Endothelial cell (in vitro differentiated cells): ENCODE measurements at places on chromosomes 2 and 18. TPM values are rescaled to one million over a fixed set of nuclear protein-coding genes. Genes with fewer than 3 reads are reported as not detected.

DNA sequence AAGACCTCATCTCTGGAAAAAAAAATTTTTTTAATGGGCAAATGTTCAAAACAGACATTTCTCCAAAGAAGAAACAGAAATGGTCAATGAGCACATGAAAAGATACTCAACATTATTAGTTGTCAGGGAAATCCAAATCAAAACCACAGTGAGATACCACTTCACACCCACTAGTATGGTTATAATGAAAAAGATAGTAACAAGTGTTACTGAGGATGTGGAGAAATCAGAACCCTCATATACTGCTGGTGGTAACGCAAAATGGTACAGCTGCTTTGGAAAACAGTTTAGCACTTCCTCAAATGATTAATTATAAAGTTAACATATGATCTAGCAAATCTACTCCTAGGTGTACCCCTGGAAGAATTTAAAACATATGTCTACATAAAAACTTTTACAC, 29.0 kb upstream of the TCF7L1 start:
- no peaks in the 10 kb centered on the region for H3K36me3 ChIP-seq
- no peak overlapping the region for H3K4me3 ChIP-seq
- no peaks in the 10 kb centered on the region for H3K4me1 ChIP-seq
- no peak for DNase-seq
- H3K27me3 ChIP-seq: peaks cover 1% of the 10 kb centered on the region

DNA sequence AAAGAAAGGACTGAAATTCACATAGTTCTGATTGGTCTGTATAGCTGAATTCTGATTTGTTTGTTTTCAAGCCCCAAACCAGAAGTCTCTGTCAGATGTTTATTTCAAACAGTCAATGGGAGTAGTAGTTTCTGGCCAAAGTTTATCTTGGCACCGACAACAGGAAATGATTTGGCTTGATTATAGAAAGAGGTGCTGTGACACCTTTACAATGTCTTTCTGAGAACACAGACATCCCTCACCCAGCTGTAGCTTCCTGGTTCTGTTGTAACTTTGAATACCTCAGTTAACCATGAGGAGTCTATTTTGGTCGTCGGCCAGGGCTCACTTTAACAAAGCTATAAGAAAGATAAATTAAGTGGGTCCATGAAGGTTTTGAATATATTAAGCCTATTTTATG, 545.0 kb upstream of the ZNF804A start:
- no peak overlapping the region for H3K27ac ChIP-seq
- no peak for DNase-seq
- no peaks in the 10 kb centered on the region for H3K27me3 ChIP-seq
- no peaks in the 10 kb centered on the region for H3K36me3 ChIP-seq

- no peak overlapping the region for H3K4me3 ChIP-seq
- H3K36me3 ChIP-seq: no peaks in the 10 kb centered on the region
- DNase-seq: no peak
Measured at GRCh38 chr2:65786007-65786717, 353.8 kb upstream of the SPRED2 start.

DNA sequence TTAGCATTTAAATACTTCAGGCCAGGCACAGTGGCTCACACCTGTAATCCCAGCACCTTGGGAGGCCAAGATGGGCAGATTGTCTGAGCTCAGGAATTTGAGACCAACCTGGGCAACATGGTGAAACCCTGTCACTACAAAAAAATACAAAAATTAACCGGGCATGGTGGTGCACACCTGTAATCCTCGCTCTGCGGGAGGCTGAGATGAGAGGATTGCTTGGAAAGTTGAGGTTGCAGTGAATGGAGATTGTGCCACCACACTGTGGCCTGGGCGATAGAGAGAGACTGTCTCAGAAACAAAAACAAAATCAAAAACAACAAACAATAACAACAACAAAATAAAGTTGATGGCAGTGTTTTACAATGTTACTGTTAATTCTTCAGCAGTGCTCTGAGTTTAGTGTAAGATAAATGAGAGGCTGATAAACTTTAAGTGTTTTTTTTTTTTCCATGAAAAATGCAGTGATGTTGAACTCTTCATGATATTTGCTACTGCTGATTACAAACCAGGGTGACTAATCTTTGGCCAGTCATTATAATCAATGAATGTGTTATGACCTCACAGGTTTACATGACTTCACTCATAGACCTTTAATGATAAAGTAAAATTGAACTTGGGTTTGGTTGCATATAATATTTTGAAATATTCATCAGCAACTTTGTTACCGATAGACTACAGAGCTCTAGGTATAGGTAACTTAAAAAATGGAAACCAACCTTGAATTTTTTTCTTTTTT, 2.5 kb downstream of the ITGAV start:
- peaks cover 9% of the 10 kb centered on the region for H3K27me3 ChIP-seq
- H3K27ac ChIP-seq: peak overlapping the region; percentile 72
- peaks cover 46% of the 10 kb centered on the region for H3K4me1 ChIP-seq
- peaks cover 6% of the 10 kb centered on the region for H3K36me3 ChIP-seq
- H3K4me3 ChIP-seq: peak overlapping the region; percentile 98
- no peak for DNase-seq

- H3K4me3 ChIP-seq: no peak overlapping the region
- peaks cover 4% of the 10 kb centered on the region for H3K27me3 ChIP-seq
- peak; percentile 73 for DNase-seq
Measured at GRCh38 chr2:103401621-103402020, 639.8 kb downstream of the TMEM182 start.

- no peak overlapping the region for H3K27ac ChIP-seq
- DNase-seq: no peak
- H3K27me3 ChIP-seq: peaks cover 18% of the 10 kb centered on the region
- H3K4me3 ChIP-seq: no peak overlapping the region
Measured at GRCh38 chr2:120345608-120346007, 328 bp upstream of the INHBB start.

GRCh38 chr2:54504866-54505265, 48.7 kb downstream of the SPTBN1 start:
- no peak overlapping the region for H3K4me3 ChIP-seq
- H3K27me3 ChIP-seq: peaks cover 6% of the 10 kb centered on the region
- peaks cover 10% of the 10 kb centered on the region for H3K36me3 ChIP-seq
- peaks cover 48% of the 10 kb centered on the region for H3K4me1 ChIP-seq
- no peak overlapping the region for H3K27ac ChIP-seq
- no peak for DNase-seq

DNA sequence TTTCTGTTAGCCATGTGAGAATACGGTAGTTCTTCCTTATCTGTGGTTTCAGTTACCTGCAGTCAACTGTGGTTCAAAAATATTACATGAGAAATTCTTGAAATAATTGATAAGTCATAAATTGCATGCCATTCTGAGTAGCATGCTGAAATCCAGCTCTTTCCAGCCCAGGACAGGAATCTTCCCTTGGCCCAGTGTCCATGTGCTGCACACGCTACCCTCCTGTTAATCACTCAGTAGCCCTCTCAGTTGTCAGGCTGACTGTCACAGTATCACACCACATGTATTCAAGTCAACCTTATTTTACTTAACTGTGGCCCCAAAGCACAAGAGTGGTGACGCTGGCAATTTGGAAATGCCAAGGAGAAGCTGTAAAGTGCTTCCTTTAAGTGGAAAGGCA, 141.1 kb downstream of the TANC1 start:
- H3K27ac ChIP-seq: no peak overlapping the region
- no peak overlapping the region for H3K4me3 ChIP-seq
- H3K36me3 ChIP-seq: peaks cover 4% of the 10 kb centered on the region
- H3K27me3 ChIP-seq: peaks cover 2% of the 10 kb centered on the region
- peaks cover 9% of the 10 kb centered on the region for H3K4me1 ChIP-seq

DNA sequence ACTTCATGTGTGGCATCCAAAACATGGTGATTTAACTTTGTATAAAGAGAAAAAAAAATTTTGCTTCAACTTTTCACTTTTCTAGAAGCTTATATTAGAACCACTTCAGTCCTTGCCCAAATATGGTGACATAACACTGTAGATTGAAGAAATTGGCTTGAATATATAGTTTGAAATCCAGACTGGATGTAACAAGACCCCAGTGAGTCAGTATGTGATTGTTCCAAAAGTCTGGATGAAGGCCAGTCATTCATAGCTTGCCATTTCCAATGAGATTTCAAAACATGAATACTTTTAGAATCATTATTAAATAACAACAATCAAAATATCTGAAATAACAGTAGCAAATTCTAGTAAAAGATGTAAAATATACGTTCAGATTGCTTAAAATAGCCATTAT, 104.8 kb upstream of the FN1 start:
- H3K27me3 ChIP-seq: no peaks in the 10 kb centered on the region
- no peak overlapping the region for H3K4me3 ChIP-seq
- H3K36me3 ChIP-seq: no peaks in the 10 kb centered on the region
- no peaks in the 10 kb centered on the region for H3K4me1 ChIP-seq
- DNase-seq: no peak
- H3K27ac ChIP-seq: no peak overlapping the region

Gene IL37
- total RNA-seq: not detected

Gene DQX1
- total RNA-seq: 3.5 TPM

Gene REG1B
- total RNA-seq: not detected

Gene PARD3B
- total RNA-seq: 17.4 TPM

Gene CXCR2
- total RNA-seq: 0.49 TPM

Gene REV1
- total RNA-seq: 40.2 TPM

Gene SYT4
- 0.26 TPM for total RNA-seq
